Dorsolateral prefrontal cortex (tissue), 122 donors: ENCODE measurements at places on chromosomes 6 and 20. TPM values are rescaled to one million over a fixed set of nuclear protein-coding genes. Genes with fewer than 3 reads are reported as not detected.

DNA sequence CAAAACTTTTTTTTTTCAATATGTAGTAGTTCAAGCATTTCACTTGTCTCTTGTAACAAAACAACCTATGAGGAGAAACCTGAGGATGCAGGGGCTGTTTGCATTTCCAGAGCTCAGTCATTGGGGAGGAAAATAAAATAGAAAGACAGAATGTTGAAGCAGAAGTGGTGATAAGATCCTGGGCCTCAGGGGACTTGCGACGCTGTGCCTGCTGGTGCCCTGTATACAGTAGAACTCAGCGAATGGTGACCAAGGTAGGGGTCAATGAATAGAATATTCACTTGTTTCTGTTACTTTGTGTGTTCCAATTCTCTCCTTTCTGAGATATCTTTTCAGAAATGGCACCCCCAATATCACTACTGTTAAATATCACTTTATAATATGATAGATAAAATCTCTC lies 271.6 kb downstream of the FARS2 start:
- DNase-seq: no peak

- DNase-seq: no peak
Observed at GRCh38 chr6:77778527-77778926, 125.7 kb downstream of the MEI4 start.

- DNase-seq: no peak
Observed at GRCh38 chr20:14729390-14729789, 392.0 kb upstream of the FLRT3 start.

GRCh38 chr6:53696341-53696740 lies 30.8 kb upstream of the KLHL31 start:
- DNase-seq: no peak

Gene FRK
- total RNA-seq: 1.7 TPM

- DNase-seq: no peak
Observed at GRCh38 chr6:83633149-83633548, 75.8 kb downstream of the SNAP91 start.
